GM23248 (cell line): ENCODE measurements at places on chromosomes 3 and 15. TPM values are rescaled to one million over a fixed set of nuclear protein-coding genes. Genes with fewer than 3 reads are reported as not detected.

MUSTN1 gene
- not detected in 2 replicates for polyA plus RNA-seq

PP2D1 gene
- polyA plus RNA-seq = 0.16 TPM in 1 of 2 replicates, not detected in the other

SPINK8 gene
- not detected in 2 replicates for polyA plus RNA-seq

TMEM158 gene
- 3.3 and 4.5 TPM in 2 replicates for polyA plus RNA-seq

DNA sequence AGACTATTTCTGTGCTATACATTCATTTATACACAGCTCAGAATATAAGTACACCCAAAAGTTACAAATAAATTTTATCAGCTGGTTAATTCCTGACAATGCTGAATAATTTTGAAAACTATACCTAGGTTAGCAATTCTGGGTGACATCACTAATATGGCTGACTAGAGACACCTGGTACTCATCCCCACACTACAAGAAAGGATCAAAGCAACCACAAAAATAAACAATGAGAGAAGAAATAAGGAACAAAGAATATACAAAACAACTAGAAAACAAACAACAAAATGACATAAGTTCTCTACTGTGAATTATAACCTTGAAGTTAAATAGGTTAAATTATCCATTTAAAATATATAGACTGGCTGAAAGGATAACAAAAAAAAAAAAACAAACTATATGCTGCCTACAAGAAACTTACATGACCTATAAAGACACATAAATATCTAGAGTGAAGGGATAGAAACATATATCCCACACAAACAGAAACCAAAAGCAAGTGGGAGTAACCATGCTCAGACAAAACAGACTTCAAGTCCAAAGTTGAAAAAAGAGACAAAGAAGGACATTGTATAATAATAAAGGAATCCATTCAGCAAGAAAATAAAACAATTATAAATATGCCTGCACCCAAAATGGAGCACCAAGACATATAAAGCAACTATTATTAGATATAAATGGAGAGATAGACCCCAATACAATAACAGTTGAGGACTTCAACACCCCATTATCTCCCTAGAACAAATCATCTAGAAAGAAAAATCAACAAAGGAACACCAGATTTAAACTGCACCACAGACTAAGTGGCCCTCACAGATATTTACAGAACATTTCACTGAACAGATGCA, 57.8 kb downstream of the IMPG2 start:
- no peak for DNase-seq

DNA sequence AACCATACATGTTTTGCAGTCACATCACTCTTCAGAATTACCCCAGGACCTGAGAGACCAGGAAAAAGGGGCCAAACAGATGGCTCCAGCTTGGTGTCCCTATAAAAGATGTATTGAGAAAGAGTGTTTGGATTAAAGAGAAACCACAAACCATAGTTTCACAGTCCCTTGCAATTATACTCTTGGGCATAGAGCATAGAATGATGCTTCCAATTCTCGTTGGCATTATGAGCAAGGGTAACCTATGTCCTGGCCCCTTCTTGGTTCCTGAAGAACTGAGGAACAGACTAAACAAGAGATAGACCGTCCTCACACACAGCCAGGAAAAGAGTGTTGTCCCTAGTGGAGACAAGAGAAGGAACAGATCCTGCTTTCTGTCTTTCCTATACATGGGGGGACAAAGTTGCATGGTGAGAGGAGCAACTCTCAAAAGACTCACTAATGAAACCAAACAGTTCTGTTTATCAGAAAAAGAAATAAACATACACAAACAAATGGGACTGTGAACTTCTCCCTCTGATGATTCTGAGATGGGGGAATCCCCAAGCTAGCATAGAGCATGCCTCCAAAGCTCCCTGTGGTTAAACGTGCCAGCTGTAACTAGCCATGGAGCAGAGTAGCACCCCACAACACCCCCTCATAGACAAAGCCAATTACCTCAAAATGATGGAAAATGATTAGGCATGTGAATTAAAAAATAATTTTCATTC, 908.6 kb downstream of the NTRK3 start:
- no peak for DNase-seq

SYNPR gene
- polyA plus RNA-seq = not detected in 2 replicates

SPESP1 gene
- polyA plus RNA-seq = 1.1 TPM in 2 replicates

THUMPD3 gene
- 27.9 and 28.5 TPM in 2 replicates for polyA plus RNA-seq

- DNase-seq = no peak
Observed at GRCh38 chr15:72389231-72389630, 8.9 kb upstream of the TMEM202 start.

IL5RA gene
- not detected in 2 replicates for polyA plus RNA-seq

GRCh38 chr3:76410762-76411281, 625.5 kb upstream of the ZNF717 start:
- peak; percentile 47 for DNase-seq

PPP1R14D gene
- polyA plus RNA-seq = not detected in 2 replicates

GRCh38 chr3:30770387-30770786, 124.1 kb downstream of the GADL1 start:
- peak; percentile 96 for DNase-seq

DNA sequence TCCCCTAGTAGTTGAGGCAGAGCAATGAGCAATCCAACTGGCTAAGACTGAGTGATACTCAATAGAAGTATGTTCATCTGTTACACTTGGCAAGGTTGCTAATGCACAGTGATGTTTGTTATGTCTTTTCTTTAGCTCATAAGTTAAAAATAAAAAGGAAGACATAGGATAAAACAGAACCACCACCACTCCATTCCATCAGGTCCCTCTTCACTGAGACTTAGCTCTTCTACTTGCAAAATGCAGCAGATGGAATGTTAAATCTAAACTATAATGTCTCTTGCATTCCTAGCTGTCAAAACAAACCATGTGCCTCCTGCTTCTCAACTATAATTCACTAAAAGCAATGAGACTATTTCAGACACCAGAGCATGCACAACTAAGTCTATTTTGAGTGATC, 265.6 kb upstream of the UBE2E2 start:
- DNase-seq = no peak

EEF1AKMT4 gene
- polyA plus RNA-seq = 5.3 and 6.1 TPM in 2 replicates

GRCh38 chr15:65033659-65034269, 4.3 kb upstream of the MTFMT start:
- peak; percentile 79 for DNase-seq

DNA sequence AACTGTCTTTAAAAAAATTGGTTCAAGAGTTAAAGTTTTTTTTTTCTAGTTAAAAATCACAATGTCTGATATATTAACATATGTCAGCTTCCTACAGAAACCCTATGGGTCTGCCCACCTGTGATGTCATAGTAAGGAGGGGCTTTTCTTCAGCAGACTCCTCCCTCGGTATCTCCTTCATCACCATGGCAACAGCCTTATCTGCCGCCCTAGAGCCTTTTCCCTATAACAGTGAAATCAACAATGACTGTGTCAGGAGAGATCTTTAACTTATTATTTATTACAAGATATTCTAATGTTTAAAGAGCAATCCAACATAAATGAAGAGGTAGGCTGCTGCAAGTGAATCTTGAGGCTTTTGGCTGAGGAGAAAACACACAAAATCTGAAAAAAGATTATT, 138.7 kb downstream of the PEX5L start:
- DNase-seq = peak; percentile 42

- no peak for DNase-seq
Observed at GRCh38 chr3:24540821-24541220, 46.2 kb upstream of the THRB start.

PIGX gene
- 36.0 and 37.3 TPM in 2 replicates for polyA plus RNA-seq

DNA sequence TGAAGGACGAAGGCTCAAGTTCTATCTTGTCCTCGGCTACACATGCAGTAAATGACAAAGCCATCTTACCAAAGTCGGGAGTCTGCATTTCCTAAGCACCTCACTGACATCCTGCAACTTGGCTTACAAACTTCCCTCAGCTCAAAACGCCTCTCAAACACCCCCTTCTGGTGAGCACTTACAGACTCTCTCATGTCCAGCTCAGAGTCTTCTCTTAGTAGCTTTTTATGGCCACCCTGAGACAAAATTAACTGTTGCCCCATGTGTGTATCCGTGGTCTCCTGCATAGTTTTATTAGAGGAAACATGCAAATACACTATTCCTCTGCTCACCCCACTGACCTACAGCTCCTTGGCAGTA, 819.7 kb downstream of the FHIT start:
- peak; percentile 29 for DNase-seq

ATP8B4 gene
- polyA plus RNA-seq = 0.89 and 1.1 TPM in 2 replicates

ABHD14A gene
- polyA plus RNA-seq = 33.0 and 35.5 TPM in 2 replicates

- DNase-seq = no peak
Observed at GRCh38 chr15:77832874-77833273, 200.2 kb upstream of the LINGO1 start.

DNA sequence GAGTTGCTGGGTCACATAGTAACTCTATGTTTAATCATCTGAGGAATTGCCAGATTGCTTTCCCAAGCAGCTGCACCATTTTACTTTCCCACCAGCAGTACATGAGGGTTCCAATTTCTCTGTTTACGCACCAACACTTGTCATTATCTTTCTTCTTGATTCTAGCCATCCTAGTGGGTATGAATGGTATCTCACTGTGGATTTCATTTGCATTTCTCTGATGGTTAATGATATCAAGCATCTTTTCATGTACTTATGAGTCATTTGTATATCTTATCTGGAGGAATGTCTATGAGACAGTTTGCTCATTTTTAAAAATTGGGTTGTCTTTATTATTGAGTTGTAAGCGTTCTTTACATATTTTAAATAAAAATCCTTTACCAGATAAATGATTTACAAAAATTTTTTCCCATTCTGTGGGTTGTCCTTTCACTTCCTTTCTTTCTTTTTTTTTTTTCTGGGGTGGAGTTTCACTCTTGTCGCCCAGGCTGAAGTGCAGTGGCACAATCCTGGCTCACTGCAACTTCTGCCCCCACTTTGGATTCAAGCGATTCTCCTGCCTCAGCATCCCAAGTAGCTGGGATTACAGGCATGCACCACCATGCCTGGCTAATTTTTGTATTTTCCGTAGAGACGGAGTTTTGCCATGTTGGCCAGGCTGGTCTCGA, 8.9 kb upstream of the SGO1 start:
- no peak for DNase-seq

- DNase-seq = no peak
Observed at GRCh38 chr15:40918799-40919392, 10.2 kb upstream of the DLL4 start.

DNA sequence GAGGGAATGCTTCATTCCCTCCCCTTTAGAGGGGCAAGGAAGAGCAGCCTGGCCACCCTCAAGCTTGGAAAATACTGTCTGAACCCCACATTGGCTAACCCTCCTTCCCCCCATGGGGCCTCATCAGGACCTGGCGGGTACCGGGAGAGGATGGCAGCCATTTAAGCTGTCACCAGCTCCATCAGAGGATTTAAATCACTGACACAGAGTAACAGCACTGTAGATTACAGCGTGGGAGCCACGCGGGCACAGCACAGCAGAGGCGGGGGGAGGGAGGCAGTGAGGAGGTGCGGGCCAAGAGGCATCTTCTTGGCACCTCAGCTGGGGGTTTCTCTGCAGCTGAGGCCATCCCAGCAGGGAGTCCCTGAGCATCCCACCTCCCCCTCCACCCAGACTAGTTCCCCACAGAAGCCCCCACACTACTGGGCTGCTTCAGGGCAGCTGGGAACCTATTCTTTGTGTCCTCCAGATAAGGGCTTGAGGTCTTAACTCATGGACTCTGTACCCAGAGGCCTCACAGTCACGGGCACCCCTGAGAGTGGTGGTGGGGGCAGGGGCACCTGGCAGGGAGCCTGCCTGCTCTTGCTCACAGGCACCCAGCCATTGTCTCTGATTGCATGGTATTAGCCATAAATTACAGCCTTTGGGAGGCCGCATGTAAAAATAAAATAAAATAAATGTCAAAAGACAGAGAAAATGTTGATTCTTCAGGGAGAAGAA, 21.9 kb upstream of the CACNA2D2 start:
- DNase-seq = no peak

DNA sequence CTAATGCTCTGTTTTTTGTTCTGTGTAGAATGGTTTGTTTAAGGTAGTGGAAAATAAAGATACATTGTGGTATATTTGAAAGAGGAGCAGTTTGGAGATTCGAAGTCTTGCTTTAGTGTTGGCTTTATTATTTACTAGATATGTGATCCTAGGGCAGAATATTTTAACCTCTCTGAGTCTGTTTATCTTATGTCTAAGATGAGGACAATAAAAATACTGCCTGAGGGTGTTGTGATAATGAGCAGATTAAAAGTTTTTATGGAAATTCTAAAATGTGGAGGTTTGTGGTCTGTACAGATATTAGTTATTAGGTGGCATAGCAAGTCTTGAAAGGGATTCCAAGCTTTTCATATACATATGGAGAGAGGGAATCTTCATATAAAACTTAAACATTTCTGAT, 15.0 kb downstream of the TCF12 start:
- DNase-seq = no peak

- DNase-seq = peak; percentile 50
Observed at GRCh38 chr3:40768536-40768935, 243.8 kb downstream of the ZNF621 start.

- DNase-seq = peak; percentile 75
Observed at GRCh38 chr3:168040607-168041208, 55.0 kb downstream of the GOLIM4 start.

- DNase-seq = no peak
Observed at GRCh38 chr15:50933341-50933740, 24.9 kb downstream of the AP4E1 start.

DNA sequence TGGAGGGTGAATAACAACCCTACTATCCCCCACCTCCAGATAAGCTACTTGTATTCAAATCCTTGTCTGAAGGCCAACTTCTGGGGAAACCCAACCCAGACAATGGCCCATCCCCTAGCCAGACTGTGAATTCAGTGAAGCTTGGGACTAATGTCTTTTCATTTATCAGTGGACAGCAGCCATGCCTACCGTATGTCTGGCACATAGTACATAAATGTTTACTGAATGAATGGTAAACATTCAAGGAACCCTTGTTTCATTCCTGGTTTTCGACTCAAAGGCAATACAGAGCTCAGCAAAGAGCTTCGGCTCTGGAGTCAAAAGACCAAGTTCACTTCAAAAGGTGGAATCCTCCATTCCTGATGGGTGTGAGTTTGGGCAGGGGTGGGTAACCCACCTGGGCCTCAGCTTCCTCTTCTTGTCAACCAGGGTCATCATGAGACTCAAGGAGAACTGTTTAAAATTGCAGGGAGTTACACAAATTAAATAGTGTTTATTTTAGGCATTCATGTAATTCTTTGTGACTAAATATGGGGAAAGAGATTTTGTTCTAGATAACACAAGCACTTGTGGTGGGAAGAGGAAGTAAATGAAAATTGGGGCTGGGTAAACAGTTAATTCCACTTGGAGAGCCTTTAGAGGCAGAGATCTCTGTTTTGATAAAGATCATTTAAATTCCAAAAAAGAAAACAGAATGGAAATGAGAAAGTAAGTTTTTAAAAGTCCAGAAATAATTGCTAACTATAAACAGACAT, 303.7 kb upstream of the WNT5A start:
- no peak for DNase-seq

GRCh38 chr3:71629289-71629688, 45.8 kb upstream of the FOXP1 start:
- DNase-seq = peak; percentile 83

PLA2G4D gene
- polyA plus RNA-seq = not detected in 2 replicates

LRRFIP2 gene
- polyA plus RNA-seq = 73.1 and 77.6 TPM in 2 replicates

DNA sequence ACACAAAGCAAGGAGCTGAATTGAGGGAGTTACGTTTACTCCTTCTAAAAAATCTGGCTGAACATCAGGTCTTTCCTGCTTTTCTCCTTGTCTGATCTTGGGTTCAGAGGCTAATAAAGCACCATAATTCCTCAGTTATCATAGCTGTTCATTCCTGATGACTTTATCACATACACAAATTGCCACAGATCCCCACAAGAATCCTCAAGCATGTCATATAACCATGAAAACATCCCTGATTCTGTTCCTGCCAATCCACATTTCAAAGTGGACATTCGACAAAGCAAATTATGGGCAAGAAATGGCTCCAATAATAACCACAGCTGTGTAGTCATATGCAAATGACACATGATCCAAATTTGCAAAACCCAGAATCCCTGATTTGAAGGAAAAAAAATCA, 321.3 kb downstream of the MEX3B start:
- DNase-seq = no peak
